Type B pancreatic cell (in vitro differentiated cells): ENCODE measurements at places on chromosomes 7 and 10.

GRCh38 chr10:132904181-132904813 lies 38.1 kb downstream of the CFAP46 start:
- H3K27ac ChIP-seq: no peak overlapping the region
- no peak overlapping the region for H3K4me3 ChIP-seq
- H3K4me1 ChIP-seq: no peaks in the 10 kb centered on the region
- no peaks in the 10 kb centered on the region for H3K36me3 ChIP-seq

- H3K4me3 ChIP-seq: no peak overlapping the region
- no peaks in the 10 kb centered on the region for H3K4me1 ChIP-seq
- H3K27ac ChIP-seq: no peak overlapping the region
- no peak for DNase-seq
- peaks cover 2% of the 10 kb centered on the region for H3K27me3 ChIP-seq
- H3K36me3 ChIP-seq: peaks cover 48% of the 10 kb centered on the region
Observed at GRCh38 chr7:21934808-21935207, 10.9 kb downstream of the CDCA7L start.

- no peak overlapping the region for H3K27ac ChIP-seq
- no peak for DNase-seq
- peaks cover 5% of the 10 kb centered on the region for H3K4me1 ChIP-seq
Observed at GRCh38 chr10:35554036-35554435, 51.1 kb upstream of the GJD4 start.

DNA sequence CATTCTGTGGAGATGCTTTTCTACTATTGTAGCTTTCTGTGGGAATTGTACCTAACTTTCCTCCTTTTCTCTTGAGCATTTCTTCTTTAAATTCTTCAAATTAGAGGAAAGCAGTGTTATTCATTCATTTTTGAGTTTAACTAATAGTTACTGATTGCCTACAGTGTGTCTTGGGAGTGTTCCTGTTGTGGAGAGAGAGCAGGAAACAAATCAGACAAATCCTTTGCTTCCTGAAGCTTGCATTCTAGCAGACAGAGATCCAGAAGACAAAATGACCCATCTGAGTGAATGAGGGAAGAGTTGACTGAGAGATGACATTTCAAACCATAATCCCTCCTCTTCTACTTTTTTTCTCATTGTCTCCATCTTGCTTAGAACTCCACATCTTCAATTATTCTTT lies 170.4 kb downstream of the SUGCT start:
- DNase-seq: no peak
- no peaks in the 10 kb centered on the region for H3K36me3 ChIP-seq
- H3K27ac ChIP-seq: no peak overlapping the region
- H3K4me3 ChIP-seq: no peak overlapping the region

GRCh38 chr10:118454211-118454610 lies 112.1 kb upstream of the FAM204A start:
- H3K27me3 ChIP-seq: peaks cover 12% of the 10 kb centered on the region
- peaks cover 12% of the 10 kb centered on the region for H3K4me1 ChIP-seq
- no peak overlapping the region for H3K27ac ChIP-seq
- DNase-seq: no peak
- H3K4me3 ChIP-seq: no peak overlapping the region

- DNase-seq: no peak
- peaks cover 23% of the 10 kb centered on the region for H3K27me3 ChIP-seq
- no peaks in the 10 kb centered on the region for H3K4me1 ChIP-seq
Observed at GRCh38 chr7:906776-907157, 30.4 kb downstream of the GET4 start.

- H3K4me3 ChIP-seq: no peak overlapping the region
- peaks cover 8% of the 10 kb centered on the region for H3K4me1 ChIP-seq
- peaks cover 29% of the 10 kb centered on the region for H3K36me3 ChIP-seq
- no peak for DNase-seq
Observed at GRCh38 chr7:73512018-73512780, 9.9 kb downstream of the BAZ1B start.

GRCh38 chr7:124992851-124993562 lies 63.4 kb upstream of the POT1 start:
- peak overlapping the region; percentile 62 for H3K27ac ChIP-seq
- H3K4me1 ChIP-seq: no peaks in the 10 kb centered on the region
- no peaks in the 10 kb centered on the region for H3K27me3 ChIP-seq

GRCh38 chr7:7819442-7820247 lies 101.2 kb upstream of the RPA3 start:
- H3K4me3 ChIP-seq: no peak overlapping the region
- H3K4me1 ChIP-seq: peaks cover 5% of the 10 kb centered on the region
- H3K36me3 ChIP-seq: no peaks in the 10 kb centered on the region
- H3K27me3 ChIP-seq: no peaks in the 10 kb centered on the region
- H3K27ac ChIP-seq: no peak overlapping the region
- DNase-seq: no peak

DNA sequence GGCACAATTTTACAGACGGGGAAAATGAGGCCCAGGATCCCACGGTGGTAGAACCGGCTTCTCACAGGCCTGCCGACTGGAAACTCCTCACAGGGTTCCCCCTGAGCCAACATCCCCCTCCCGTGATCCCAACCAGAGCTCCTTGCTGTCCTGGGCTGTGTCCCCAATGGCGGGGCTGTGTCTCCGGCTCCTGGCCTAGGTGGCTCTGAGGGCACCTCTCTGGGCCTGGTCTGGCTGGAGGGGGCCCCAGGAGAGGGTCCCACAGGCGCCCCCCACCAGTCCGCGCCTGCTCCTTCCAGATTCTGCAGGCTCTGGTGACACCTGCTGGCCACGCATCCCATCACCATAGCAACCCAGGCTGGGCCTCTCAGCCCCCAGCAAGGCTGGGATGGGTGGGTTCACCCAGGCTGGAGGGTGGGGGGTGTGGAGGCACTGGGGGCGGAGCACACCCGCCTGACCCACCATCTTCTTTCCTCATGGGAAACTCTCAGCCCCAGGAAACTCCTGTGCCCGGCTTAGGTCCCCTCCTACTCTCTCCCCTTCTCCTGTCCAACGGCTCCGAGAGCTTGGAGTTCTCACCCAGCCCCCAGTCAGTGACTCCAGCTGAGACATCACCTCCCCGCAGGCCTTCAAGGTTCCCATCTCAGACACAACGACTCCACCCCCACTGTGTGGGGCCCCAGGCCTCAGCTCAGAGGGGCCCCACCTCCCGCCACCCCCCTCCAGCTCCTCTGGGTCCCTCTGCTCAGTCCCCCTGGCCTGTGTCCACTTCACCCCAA lies 27.1 kb upstream of the TNRC18 start:
- H3K27me3 ChIP-seq: peaks cover 4% of the 10 kb centered on the region
- no peak for DNase-seq
- no peak overlapping the region for H3K27ac ChIP-seq
- H3K36me3 ChIP-seq: no peaks in the 10 kb centered on the region

DNA sequence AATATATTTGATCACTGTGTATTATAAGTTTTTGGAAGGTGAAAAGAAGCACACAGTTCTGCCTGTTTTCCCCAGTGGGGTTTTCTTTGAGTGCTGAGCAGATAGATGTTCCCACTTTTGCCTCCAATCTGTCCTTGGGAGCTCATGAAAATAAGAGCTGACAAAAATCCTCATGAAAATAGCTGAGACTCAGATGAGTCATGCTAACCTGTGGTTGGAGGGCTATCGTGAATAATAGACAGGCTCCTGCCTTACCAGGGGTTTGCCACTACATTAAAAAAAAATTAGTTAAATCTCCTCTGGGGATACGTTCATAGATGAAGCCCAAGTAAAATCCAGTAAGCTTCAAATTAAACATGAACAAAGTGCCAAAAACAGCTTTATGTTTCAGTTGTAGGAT lies 10.9 kb upstream of the AOAH start:
- H3K27ac ChIP-seq: no peak overlapping the region
- no peaks in the 10 kb centered on the region for H3K36me3 ChIP-seq
- H3K27me3 ChIP-seq: no peaks in the 10 kb centered on the region
- peaks cover 6% of the 10 kb centered on the region for H3K4me1 ChIP-seq
- H3K4me3 ChIP-seq: no peak overlapping the region

GRCh38 chr7:127504715-127505114 lies 80.7 kb downstream of the GCC1 start:
- no peaks in the 10 kb centered on the region for H3K36me3 ChIP-seq
- no peaks in the 10 kb centered on the region for H3K4me1 ChIP-seq
- no peak overlapping the region for H3K27ac ChIP-seq
- peaks cover 22% of the 10 kb centered on the region for H3K27me3 ChIP-seq

GRCh38 chr7:50962962-50963374 lies 180.3 kb upstream of the GRB10 start:
- no peak overlapping the region for H3K27ac ChIP-seq
- H3K36me3 ChIP-seq: no peaks in the 10 kb centered on the region
- no peak overlapping the region for H3K4me3 ChIP-seq
- H3K4me1 ChIP-seq: peaks cover under 1% of the 10 kb centered on the region
- DNase-seq: no peak

- H3K36me3 ChIP-seq: no peaks in the 10 kb centered on the region
- DNase-seq: no peak
- no peaks in the 10 kb centered on the region for H3K27me3 ChIP-seq
Observed at GRCh38 chr10:57218382-57218781, 857.3 kb upstream of the ZWINT start.

- H3K4me3 ChIP-seq: no peak overlapping the region
- DNase-seq: no peak
- H3K4me1 ChIP-seq: no peaks in the 10 kb centered on the region
- H3K27me3 ChIP-seq: peaks cover 9% of the 10 kb centered on the region
- H3K36me3 ChIP-seq: no peaks in the 10 kb centered on the region
- H3K27ac ChIP-seq: no peak overlapping the region
Observed at GRCh38 chr10:76242956-76243355, 811.5 kb downstream of the LRMDA start.

GRCh38 chr7:30244340-30244739 lies 40.1 kb upstream of the ZNRF2 start:
- H3K36me3 ChIP-seq: no peaks in the 10 kb centered on the region
- peaks cover 2% of the 10 kb centered on the region for H3K27me3 ChIP-seq
- H3K4me3 ChIP-seq: no peak overlapping the region
- no peak overlapping the region for H3K27ac ChIP-seq

GRCh38 chr10:59825932-59826331 lies 72.7 kb upstream of the MRLN start:
- peaks cover 34% of the 10 kb centered on the region for H3K36me3 ChIP-seq
- no peak overlapping the region for H3K27ac ChIP-seq
- H3K4me3 ChIP-seq: no peak overlapping the region
- H3K4me1 ChIP-seq: peaks cover 4% of the 10 kb centered on the region
- no peaks in the 10 kb centered on the region for H3K27me3 ChIP-seq

DNA sequence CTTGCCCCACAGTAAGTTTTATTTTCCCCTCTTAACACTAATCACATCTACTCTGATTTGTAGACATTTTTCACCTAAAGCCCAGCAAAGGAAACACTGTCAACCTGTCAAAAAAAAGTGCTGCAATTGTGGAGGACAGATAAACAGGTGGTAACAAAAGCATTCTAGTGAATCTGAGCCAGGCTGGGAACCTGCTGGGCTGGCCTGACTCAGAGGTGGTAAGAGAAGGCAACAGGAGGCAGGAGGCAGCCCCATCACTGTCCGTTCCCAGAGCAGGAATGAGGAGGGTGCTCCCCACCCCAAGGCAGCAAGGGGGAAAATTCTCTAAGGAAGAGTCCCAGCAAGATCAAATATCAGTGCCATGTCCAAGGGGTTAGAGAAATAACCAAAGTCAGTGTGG lies 19.5 kb upstream of the HERPUD2 start:
- peak overlapping the region; percentile 85 for H3K27ac ChIP-seq
- no peaks in the 10 kb centered on the region for H3K27me3 ChIP-seq
- no peak overlapping the region for H3K4me3 ChIP-seq
- DNase-seq: no peak

GRCh38 chr10:119191881-119192280 lies 13.3 kb upstream of the PRDX3 start:
- H3K4me1 ChIP-seq: peaks cover 25% of the 10 kb centered on the region
- H3K27me3 ChIP-seq: no peaks in the 10 kb centered on the region
- no peak for DNase-seq
- H3K4me3 ChIP-seq: no peak overlapping the region
- H3K27ac ChIP-seq: no peak overlapping the region
- no peaks in the 10 kb centered on the region for H3K36me3 ChIP-seq

DNA sequence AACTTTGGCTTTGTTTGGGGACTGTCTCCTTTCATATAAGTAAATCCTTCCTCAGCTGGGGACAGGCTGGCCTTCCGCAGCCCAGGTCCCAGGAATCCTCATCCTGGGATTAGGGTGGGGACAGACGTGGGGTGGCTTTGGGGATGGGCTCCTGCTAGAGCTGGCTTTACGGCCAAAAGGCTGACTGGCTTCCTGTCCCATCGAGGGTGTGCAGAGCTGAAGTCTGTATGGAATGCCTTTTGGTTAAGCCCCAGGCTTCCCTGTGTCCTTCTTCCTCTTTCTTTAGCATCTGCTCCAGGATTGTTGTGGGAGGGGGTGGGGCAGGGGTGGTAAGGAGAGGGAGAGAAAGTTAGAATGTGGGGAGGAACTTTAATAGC lies 59.4 kb upstream of the AQP1 start:
- DNase-seq: no peak
- peak overlapping the region; percentile 48 for H3K27ac ChIP-seq
- peaks cover 3% of the 10 kb centered on the region for H3K36me3 ChIP-seq

GRCh38 chr10:77139252-77140160 lies 498.1 kb downstream of the KCNMA1 start:
- no peak overlapping the region for H3K4me3 ChIP-seq
- no peak for DNase-seq
- H3K4me1 ChIP-seq: peaks cover 4% of the 10 kb centered on the region

GRCh38 chr10:6918305-6918704 lies 338.2 kb upstream of the PRKCQ start:
- no peaks in the 10 kb centered on the region for H3K36me3 ChIP-seq
- no peak overlapping the region for H3K4me3 ChIP-seq
- DNase-seq: no peak
- no peak overlapping the region for H3K27ac ChIP-seq
- H3K27me3 ChIP-seq: peaks cover 43% of the 10 kb centered on the region

DNA sequence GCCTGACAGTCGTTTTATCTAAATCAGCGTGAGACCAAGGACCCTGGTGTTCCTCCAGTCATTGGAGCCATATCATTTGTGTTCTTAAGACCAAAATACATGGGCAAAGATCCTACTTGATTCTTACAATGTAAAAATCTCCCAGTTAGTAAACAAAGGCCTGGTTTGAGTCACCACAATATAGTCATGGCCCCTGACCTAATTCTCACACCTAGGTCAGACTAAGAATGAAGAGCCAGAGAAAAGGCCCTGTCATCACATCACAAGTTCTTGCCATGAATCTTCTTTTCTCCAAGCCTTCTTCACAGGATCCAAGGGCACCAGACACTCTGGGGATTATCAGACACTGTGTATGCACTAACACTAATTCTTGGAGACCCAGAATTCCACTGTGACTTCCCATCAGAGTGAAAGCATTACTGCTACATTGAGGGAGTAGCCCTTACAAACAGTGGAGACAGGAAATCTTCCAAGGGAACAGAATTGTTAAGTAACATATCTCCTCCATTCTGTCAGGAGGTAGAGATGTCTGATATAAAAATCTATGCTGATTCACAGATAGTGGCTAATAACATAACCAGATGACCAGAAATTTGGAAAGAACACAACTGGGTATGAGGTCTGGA lies 7.6 kb upstream of the ERVW-1 start:
- peaks cover 11% of the 10 kb centered on the region for H3K36me3 ChIP-seq
- no peak overlapping the region for H3K4me3 ChIP-seq
- no peaks in the 10 kb centered on the region for H3K27me3 ChIP-seq
- no peak for DNase-seq
